Stimulated activated CD8-positive, alpha-beta memory T cell treated with anti-CD3 and anti-CD28 coated beads, Interleukin-2, amount 100 ng/mL, for 1 hour (primary cell): ENCODE measurements at places on chromosomes 13 and 19.

DNA sequence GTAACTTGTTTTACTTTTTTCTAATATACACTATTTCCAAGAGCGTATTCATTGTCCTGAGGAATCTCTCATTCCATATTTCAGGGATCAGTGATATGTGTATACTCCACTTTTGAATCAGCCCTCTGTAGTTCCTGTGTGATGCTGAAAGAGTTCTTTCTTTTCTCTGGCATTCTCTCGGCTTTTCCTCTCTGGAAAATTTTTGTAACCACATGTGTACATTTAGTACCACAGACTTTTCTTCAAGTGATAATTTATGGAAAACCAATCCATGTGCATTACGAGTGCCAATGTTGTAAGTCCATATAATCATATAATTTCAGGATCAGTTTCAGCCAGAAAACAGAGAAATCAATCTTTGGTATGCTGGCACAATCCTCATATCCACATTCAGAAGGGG is 102.2 kb upstream of the MBNL2 start:
- no peak for DNase-seq

- no peak for DNase-seq
These were observed 62.2 kb downstream of the PEG3 start for GRCh38 chr19:56778351-56778750.

DNA sequence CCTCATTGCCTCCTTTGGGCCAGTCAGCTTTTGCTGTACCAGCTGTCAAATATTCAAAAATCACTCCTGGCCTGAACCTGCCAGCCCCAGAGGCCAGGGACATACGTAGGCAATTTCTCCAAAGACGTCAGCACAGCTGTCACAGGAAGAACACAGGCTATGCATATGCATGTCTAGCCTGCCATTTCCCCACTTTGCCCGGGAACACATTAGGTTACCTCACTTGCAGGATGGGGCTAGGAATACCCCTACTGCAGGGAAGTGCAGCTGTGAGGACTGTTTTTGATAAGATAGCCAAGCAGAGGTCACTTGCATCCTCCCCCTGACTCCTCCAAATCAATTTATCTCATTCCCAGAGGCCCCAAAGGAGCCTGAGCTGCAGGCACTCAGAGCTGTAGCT is 2.8 kb downstream of the ZNF667 start:
- no peak for DNase-seq

- no peak for DNase-seq
These were observed 211.1 kb downstream of the TEX29 start for GRCh38 chr13:111531505-111531904.

DNA sequence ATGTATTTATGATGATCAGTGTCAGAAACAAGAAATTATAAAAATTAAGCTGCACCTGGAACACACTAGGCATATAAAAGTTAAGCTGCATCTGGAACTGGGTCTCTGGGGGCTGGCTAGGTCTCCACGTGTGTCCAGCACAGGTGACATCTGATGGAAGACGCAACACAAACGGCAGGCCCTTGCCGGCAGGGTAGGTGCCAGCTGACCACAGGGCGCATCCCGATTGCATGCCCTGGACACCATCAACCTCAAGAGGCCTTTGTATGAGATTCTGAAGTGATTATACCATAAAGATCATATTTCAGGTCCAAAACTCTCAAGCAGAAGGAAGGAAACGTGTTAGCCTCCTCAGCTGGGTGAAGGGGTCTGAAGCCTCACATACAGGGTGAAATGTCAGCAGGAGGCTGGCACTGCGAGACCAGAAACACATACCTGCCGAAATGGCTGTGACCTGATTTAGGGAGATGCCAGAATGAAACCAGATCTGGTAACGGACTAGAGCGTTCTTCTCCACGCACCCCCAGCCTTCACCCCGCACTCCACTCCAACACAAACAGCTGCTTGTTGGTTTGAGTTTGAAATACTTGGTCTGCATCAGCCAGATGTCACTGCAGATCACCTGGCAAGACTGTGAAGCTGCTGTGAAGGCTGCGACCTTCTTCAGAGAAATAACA is 37.3 kb downstream of the COL4A1 start:
- DNase-seq = no peak

DNA sequence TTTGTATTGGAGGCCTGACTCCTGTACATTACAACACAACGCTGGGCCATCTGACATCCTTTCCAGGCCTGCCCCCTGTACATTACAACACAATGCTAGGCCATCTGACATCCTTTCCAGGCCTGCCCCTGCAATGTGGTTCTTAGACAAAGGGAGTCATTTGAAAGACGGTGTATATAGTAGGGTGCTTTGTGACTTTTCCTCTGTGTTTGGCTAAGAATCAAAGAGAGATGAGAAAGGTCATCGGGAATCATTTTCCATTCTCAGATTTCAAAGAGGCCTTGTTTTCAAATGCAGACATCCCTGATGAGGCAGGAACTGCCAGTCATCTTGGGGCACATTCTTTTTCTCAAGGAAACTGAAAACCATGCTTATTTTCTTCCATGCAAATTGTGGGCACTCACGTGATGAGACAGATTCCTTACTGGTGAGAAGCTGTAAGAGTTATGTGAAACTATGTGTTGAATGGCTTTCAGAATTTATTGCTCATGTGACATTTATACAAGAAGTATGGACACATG is 551.6 kb downstream of the MYO16 start:
- DNase-seq = no peak

DNA sequence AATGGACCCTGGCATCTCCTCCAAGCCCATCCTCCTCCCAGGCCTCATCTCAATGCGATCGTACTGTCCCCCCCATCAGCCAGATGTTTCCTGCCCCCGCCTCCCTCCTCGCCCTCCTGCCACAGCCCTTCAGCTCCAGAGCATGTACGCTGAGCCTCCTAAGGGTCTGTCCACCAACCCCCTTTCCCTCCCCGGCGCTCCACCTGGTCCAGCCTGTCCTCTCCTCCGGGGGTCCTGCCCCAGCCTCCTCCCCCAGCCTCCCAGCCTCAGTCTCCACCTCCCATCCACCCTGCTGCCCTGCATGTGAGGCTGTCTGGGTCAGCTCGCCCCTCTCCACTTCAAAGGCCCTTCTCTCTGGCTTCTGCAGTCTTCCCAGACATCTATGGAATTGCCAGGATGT is 4.5 kb downstream of the SIRT2 start:
- no peak for DNase-seq

DNA sequence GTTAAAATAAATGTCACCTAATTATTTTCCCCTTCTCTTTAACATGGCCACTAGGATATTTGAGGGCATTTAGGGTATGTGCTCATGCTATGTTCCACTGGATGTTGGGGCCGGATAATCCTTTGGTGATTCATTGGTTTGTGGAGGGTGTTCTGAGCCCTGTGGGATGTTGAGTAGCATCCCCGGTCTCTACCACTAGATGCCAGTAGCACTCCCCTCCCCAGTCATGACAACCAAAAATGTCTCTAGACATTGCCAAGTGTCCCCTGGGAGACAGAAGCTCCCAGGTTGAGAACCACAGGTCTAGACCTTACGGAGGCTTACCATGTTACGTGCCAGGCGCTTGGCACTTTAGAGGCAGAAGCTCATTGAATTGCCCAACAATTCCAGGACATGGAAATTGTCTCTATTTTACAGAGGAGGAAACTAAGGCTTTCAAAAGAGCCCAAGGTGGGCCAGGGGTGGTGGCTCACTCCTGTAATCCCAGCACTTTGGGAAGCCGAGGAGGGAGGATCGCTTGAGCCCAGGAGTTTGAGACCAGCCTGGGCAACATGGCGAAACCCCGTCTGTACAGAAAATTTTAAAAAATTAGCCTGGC is 14.1 kb downstream of the SHANK1 start:
- DNase-seq = no peak

- no peak for DNase-seq
These were observed 933 bp downstream of the ARHGEF7 start for GRCh38 chr13:111115965-111116521.

DNA sequence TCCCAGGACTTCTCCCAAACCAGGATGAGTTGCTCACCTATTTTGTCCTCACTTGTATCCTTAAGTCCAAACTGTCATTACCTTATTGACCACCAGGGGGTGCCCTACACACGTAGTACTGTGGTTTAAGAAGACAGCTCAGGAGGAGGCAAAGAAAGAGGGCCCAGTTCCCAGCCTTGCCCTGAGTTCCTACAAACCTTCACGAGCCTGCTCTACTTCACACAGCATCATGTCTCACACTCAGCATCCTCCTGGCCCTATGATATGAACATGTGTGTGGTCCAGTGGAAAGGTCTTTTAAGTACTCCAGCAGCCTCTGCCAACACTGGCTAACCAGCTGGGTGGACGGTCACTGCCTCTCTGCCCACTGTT is 8.1 kb upstream of the ZNF784 start:
- peak; percentile 80 for DNase-seq

GRCh38 chr13:67184247-67184646 is 45.9 kb downstream of the PCDH9 start:
- DNase-seq = no peak

DNA sequence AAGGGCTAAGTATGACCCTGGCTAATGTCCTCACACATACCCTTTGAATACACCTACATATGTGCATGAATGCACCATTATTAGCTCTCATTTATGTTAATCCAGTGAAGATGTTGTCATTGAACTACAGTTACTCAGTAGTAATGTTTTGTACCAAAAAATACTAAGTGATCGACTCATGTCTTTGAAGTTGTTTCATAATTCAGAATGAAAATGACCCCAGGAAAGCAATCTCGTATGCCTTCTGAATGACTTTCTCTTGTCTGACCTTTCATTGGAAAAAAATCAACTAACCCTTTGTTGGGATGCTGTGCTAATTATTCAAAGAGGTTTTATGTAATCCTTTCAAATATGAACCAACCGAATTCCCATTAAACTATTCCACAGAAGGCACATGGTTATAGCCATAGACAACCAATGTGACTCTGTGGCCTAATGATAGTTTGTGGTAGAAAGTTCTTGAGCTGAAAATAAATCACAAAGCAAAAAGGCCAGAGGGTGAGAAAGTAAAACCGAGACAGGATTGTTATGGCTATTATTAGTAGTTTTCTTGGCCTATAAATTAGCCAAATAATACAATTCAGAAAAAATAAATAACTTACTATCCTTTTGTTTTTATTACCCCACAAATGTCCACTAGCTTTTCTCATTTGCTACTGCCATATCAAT is 86.8 kb upstream of the STARD13 start:
- no peak for DNase-seq

GRCh38 chr13:60329221-60329923 is 67.6 kb upstream of the TDRD3 start:
- no peak for DNase-seq

DNA sequence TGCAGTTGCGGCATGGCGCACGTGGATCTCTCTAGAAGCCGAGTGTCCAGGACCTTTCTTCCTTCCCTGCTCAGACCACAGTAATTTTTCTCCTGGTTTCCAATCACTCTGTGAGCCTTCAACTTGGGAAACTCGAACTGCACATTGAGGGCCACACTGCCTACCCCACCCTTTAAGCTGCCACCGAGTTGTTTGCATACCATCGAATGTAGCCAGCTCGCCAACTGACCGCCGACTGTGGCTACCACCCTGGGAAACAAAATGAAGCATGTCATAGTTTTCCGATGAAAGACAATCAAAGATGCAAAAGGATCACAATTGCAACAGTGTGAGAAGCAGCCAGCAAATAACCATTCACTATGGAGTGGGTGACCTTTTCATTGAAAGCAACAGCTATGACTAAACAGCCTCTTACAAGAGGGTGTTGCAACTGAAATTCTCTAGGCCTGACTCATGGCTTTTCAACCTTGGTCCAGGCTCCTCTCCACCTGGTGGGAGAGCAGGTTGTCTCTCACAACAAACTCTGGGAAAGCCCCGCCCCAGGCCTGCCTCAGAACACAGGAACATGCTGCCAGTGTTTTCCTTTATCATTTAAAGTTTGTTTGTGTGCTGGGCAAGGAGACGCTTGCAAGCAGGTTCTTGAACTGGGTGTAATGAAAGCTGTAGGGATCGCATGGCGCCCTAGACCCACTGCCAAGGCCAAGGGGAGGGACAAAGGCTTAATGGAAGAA is 141.7 kb upstream of the SERP2 start:
- no peak for DNase-seq

GRCh38 chr19:2634228-2634951 is 68.1 kb downstream of the GNG7 start:
- no peak for DNase-seq

DNA sequence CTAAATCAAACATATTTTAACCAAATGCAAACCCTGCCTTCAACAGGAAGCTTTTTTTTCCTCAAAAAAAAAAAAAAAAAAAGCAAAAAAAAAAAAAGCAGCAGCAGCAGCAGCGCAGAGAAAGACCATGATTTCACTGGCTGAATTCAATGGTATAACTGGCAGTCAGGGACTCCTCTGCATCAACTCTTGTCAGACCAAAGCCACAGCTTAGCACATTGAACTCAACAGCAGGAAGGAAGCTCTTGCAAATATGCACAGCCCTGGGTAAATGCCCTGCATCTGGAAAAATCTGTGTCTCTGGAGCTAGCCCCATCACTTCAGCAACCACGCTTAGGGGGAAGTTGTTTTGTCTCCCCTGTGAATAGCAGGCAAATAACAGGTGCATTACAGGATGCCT is 17.6 kb upstream of the DHRS12 start:
- no peak for DNase-seq

- DNase-seq = no peak
These were observed 743 bp downstream of the CHAF1A start for GRCh38 chr19:4403005-4403761.

DNA sequence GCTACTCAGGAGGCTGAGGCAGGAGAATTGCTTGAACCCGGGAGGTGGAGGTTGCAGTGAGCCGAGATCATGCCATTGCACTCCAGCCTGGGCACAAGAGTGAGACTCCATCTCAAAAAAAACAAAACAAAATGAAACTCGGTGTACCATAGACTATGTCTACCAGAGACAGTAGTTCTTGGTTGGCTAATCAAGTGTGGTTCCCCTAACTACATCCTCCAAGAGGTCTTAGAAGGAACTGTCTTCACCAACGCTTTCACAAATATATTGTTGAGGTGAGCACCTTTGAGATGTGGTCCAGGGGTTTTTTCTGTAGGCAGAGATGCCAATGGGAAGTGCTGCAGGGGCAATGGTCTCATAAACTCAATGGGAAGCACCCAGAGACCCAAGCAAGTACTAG is 48.0 kb downstream of the RFC3 start:
- DNase-seq = no peak

- DNase-seq = no peak
These were observed 48.7 kb downstream of the ZNF536 start for GRCh38 chr19:30420881-30421280.

DNA sequence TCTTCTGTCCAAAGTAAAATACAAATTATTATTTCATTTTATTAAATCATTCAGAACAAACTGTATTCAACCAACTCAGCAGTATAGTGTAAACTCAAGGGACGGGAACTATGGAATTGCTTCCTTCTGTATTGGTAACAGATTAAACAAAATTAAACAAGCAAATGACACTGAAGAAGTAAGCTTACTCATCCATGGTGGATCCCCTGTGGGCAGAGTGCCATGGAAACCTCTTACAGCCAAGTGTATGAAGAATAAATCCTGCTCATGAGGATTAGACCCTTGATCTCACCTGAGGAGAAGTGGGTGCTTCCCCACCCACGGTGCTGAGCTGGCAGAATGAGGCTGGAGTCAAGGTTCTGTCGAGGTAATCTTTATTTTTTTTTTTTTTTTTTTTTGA is 18.0 kb upstream of the RFXAP start:
- DNase-seq = no peak
